Astrocyte of the hippocampus (primary cell): ENCODE measurements at places on chromosomes 2 and 18.

DNA sequence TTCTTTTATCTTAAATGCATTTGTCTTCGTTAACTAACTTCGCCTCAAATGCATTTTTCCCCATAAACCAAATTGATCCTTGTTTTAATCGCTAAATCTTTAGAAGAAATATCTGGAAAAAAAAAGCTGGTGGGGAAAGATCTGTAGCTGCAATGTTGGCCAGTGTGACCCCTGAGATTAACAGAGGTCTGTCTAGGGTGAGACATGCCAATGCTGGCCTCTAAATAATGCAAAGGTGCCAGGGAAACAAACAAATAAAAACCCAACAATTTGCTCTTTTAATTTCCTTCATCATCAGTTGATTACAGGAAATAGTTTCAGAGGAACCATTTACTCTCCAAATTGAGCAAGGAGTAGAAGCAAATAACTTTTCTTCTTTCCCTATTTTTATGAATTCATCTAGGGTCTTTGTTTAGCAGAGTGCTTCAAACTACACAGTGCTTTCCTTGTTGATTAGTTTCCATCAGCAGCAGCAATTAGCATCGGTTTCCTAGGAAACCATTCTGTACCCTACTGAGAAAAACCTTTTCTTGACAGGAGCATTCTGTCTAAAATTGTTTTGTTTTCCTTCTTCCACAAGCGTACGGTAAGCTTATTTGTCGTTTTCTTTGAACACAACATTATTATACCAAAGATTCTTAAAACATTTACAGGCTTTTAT, 100.5 kb upstream of the UNC80 start:
- DNase-seq: no peak

DNA sequence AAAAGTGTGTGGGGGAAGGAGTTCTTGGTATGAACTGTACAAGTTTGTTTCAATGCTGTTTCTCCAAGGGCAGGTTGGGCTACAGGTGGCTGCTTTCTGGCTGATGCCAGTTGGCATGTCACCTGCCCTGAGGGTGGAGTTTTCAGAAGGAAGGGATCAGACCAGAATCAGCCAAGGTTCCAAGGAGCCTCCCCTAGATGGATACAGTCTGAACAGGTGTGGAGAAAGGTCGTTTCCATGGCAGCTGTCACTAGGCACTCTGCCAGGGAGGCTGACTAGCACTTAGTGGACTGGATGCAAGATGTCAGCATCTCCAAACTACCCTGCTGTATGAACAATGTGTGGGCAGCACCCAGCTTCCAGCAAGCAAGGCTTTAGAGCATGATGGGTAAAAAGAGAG, 444.4 kb upstream of the HNRNPA3 start:
- no peak for DNase-seq

DNA sequence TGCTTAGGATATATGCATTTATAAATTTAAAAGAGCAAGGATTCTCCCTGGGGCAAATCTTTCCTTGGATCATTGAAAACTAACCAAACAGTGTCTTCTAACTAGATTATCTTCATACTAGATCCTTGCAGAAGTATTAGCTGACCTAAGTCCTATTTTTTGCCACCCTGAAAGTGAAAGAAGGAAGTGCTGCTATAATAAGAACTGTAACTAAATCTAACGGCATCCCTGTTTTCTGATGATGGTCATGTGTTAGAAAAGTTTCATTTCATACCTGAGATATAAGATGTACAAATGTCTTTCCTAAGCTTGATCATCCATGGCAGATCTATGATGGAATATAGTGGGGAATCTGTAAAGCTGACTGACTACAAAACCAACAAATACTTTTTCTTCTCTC, 102.7 kb downstream of the MAP2 start:
- peak; percentile 5 for DNase-seq

GRCh38 chr2:223696719-223697118, 94.6 kb upstream of the SCG2 start:
- peak; percentile 33 for DNase-seq

GRCh38 chr2:85646166-85646565, 21.8 kb downstream of the SFTPB start:
- no peak for DNase-seq

- no peak for DNase-seq
Measured at GRCh38 chr2:159735648-159736047, 23.3 kb downstream of the MARCHF7 start.

DNA sequence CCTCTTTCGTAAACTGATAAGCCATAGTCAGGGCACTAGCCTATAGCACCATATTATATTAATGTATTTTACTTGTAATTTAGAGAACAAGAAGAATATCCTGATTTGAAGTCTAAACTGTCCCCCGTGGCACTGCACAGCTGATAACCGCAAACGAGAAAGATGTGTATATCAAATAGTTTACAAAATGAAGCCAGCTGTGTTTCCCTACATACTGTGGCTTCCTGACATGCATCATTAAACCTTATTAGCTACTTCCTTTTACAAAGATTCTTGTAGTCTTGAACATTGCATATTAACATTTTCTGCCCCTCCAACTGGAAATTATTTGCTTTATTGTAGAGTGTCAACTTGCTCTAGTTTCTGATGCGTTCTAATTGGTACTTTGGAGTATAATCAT, 153.5 kb upstream of the NFATC1 start:
- DNase-seq: peak; percentile 11

DNA sequence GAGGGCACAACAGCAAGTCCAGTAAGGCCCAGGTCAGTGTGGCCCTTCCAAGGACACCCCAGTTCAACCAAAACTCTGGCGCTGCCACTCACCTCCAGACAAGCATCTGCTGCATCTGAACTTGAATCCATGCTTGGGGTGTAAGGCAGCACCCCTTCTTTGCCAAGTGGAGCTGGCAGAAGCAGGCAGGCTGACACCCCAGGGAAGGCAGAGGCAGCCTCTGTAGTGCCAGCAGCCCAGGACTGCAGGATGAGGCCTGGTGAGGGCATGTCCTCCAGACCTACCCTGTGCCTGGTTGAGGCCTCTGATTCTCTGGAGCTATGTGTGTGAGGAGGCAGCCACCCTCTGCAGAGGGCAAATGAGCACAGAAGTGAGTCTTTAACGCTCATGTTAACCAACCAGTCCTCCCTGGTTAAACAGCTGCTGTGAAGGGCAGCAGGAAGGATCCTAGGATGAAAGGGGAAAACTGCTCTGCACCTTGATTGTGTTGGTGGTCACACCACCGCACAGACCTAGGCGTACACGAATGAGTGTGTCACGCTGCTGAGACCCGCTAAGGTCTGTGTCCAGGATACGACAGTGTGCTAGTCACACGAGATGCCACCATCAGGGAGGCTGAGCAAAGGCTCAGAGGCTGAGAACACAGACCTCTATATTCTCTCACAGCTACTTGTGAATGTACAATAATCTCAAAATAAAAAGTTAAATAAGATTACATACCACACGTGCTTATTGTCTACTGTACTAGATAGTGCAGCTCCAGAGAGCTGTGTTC, 2.2 kb downstream of the PARD6G start:
- DNase-seq: no peak

- no peak for DNase-seq
Measured at GRCh38 chr2:203756161-203756560, 49.7 kb downstream of the CD28 start.

- DNase-seq: peak; percentile 39
Measured at GRCh38 chr2:10909050-10909995, 2.4 kb upstream of the KCNF1 start.

DNA sequence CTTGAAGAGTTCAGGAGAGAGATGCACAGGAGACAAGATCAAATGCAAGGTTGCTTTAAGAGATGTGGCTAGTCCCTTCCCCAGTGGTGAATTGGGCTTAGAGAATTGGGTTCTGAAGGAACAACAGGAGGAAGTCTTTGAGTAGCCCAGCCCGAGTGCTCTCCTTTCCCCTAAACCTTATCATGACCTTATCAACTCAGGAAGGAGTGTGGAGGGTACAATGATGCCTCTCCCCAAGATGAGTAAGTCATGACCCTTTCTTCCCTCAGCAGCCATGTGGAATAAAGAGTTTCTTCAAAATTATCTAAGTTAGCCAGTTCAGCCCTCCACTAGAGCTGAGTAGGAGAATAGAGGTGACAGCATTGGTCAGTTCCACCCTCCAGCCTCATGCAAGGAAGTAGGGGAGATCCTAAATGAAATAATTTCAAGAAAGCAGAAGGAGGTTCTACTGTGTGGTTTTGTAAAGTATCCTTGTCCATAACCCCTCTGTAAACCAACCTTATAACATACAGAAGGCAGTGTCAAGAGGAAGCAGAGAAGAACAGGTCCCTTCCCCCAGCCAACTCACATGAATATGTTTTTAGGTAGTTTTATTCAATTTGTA, 88.4 kb downstream of the ARHGAP15 start:
- no peak for DNase-seq

DNA sequence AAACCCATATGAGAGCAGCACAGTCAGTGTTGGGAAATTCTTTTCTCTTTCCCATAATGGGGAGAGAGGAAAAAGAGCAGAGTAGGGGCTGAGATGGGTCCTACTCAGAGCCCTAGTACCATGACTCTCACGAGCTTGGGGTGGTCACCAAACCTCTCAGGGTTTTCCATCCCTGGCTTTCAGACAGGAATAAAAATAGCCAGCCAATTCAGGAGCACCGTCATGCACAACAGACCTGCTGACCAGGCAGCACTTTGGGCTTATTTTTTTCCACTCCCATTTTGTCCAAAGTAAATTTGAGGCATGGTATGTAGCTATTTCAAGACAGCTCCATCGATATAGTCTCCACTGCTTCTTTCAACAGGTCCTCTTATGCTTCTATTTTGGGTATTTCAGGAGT, 86.4 kb downstream of the TGFA start:
- DNase-seq: no peak

GRCh38 chr2:144454466-144455287, 65.2 kb downstream of the ZEB2 start:
- no peak for DNase-seq

- DNase-seq: peak; percentile 41
Measured at GRCh38 chr2:236712961-236713673, 143.5 kb downstream of the ACKR3 start.

- no peak for DNase-seq
Measured at GRCh38 chr18:32455361-32455760, 15.3 kb downstream of the GAREM1 start.

DNA sequence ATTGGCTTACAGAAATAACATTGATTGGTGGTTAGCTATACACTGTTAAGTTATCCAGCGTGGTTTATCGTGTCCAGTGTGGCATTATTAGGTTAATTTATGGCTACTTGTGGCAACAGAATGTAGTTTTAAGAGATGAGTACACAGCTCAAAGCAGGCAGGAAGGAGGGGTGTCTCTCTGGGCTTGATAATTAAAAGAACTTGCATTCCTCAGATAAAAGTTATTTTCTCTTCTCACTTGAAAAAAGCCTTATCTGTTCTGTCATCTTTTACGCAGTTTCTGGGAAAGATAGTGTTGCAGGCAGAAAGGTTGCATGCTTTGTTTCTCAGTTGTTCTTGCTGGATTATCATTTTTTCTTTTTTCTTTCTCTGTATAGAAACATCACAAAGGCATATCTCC, 154.4 kb upstream of the COL3A1 start:
- peak; percentile 22 for DNase-seq

- peak; percentile 55 for DNase-seq
Measured at GRCh38 chr2:121038891-121039616, 245.9 kb downstream of the TFCP2L1 start.

DNA sequence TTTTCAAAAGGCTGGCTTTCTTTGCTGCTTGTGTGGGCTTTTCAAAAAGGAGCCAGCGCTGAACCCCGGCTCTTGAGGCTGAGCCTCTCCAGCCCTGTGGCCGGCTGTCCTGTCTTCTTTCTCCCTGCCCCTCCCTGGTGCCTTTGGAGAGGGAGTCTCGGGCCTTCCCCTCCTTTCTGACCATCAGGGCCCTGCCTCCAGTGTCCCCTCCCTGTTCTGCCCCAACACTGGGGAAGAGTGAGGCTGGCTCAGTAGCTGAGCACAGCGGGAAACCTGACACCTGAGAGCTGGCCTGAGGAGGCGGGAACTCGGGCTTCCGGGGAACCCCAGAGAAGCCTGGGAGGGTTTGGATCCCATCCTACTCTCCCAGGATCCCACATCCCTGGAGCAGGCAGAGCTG, 232.1 kb downstream of the LOXHD1 start:
- DNase-seq: no peak

DNA sequence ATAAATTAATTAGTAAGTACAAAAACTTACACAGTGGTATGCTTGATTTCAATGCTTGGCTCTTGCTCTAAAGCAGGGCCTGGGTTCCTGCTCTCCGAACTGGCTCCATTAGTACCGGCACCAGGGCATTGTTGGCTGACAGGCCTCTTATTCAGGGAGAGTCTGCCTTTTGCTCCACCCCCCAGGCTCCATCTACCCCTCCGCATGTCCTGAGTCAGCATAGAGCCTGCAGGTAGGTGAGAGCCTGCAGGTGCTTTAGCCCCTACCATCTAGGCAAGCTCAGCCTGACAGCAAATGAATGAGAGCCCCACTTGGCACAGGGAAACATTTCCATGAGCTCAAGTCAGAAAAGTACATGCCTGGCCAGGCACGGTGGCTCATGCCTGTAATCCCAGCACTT, 35.1 kb upstream of the EFHD1 start:
- no peak for DNase-seq

DNA sequence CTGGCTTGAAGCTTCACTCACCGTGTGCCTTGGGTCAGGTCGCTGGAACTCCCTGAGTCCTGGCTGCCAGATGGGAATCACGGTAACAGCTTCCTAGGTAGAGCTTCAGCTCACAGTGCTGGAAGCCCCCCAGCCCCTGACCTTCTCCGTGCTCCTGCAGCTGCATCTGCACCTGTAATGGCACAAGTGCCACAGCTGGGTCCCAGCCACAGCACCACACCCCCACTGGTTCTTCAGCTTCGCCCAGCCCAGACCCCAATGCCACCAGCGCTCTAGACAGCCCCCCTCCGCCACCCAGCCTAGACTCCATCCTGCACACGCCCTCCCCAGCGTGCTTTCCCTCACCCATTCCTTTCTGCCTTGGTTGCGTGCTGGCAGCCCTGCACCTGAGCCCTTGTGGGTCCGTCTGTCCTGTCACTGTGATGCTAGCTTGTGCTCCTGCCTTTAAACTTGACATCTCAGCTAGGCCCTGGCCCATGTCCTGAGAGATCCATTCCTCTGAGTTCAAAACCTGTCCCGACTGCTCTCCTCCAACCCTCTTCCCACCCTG, 7.6 kb upstream of the ESPNL start:
- no peak for DNase-seq

DNA sequence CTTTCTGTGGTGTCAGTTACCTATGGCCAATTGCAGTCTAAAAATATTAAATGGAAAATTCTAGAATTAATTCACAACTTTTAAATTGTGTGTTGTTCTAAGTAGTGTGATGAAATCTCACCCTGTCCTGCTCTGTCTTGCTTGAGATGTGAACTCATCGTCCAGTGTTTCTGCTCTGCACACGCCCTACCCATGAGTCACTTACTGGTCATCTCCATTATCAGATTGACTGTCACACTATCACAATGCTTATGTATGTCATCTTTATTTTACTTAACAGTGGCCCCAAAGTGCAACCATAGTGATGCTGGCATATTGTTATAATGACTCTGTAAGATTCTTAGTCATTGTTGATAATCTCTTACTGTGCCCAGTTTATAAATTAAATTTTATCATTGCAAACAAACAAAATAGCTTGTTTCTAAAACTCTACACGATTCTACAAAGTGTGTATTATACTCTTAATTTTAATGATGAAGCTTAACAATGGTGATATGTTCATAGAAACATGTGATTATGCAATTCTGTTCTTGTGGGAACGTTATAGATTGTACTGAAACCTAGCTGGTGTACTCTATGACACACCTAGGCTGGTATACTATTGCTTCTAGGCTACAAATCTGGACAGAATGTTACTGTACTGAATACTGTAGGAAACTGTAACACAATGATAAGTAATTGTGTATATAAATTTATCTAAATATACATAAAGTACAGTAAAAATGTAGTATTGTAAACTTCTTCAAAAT, 1086.8 kb upstream of the PIK3C3 start:
- DNase-seq: peak; percentile 49

GRCh38 chr2:124079045-124079444, 54.0 kb downstream of the CNTNAP5 start:
- DNase-seq: no peak
